Esophagus squamous epithelium (tissue), 5 donors: ENCODE measurements at places on chromosomes 3 and 15.

GRCh38 chr3:159258934-159259333 lies 457.1 kb downstream of the MFSD1 start:
- no peaks in the 10 kb centered on the region for H3K4me1 ChIP-seq
- H3K27me3 ChIP-seq = no peaks in the 10 kb centered on the region
- no peak for DNase-seq
- no peaks in the 10 kb centered on the region for H3K36me3 ChIP-seq

DNA sequence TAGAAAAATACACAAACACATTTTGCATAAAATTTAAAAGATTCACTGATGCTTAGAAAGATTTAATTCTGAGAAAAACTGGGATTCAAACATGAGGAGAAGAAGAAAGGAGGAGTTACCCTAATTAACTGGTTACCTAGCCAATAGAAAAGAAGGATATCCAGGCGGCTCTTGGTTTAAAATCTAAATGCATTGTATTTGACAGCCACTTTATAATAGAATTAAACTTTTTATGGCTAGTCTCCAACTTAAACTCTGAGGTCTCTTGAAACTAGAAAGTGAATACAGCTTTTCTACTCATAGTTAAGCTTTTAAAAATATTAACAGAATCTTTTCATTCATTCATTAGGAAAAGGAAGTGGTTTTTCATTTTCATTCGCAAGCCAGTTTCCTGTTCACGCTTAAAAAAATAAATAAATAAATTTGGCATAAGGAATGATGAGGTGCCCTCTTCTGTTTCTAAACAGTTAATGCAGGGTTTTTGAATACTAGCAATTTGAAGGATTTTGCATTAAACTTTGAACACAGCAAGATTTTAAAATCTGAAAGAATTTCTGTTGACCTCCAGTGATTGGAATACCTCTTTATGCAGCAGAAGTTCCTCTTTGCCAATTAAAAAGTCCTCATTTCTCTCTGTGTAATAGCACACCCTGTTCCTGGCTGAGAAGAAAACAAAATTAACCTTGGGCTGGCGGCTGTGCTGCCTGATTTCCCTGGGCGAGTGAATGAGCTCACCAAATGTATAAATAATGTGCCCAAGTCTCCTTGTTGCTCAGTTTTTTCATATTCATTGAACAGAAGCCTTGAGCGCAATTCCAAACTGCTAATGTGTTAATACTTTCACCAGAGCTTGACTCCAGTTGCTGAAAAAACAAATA lies 105.1 kb downstream of the ZMAT3 start:
- no peak overlapping the region for H3K27ac ChIP-seq
- no peak for DNase-seq
- H3K4me3 ChIP-seq = no peak overlapping the region
- H3K36me3 ChIP-seq = no peaks in the 10 kb centered on the region
- H3K4me1 ChIP-seq = peaks cover 12% of the 10 kb centered on the region

GRCh38 chr3:86954747-86955146 lies 36.2 kb downstream of the VGLL3 start:
- no peaks in the 10 kb centered on the region for H3K4me1 ChIP-seq
- no peaks in the 10 kb centered on the region for H3K27me3 ChIP-seq
- no peaks in the 10 kb centered on the region for H3K36me3 ChIP-seq
- DNase-seq = no peak
- no peak overlapping the region for H3K4me3 ChIP-seq

GRCh38 chr3:186525369-186526255 lies 18.6 kb downstream of the CRYGS start:
- no peaks in the 10 kb centered on the region for H3K36me3 ChIP-seq
- no peaks in the 10 kb centered on the region for H3K4me1 ChIP-seq
- DNase-seq = no peak
- H3K27ac ChIP-seq = no peak overlapping the region

- H3K27ac ChIP-seq = no peak overlapping the region
- DNase-seq = no peak
- H3K4me1 ChIP-seq = peaks cover 3% of the 10 kb centered on the region
- H3K36me3 ChIP-seq = no peaks in the 10 kb centered on the region
- no peaks in the 10 kb centered on the region for H3K27me3 ChIP-seq
These were observed 47.1 kb upstream of the CTDSPL start for GRCh38 chr3:37814547-37814946.

DNA sequence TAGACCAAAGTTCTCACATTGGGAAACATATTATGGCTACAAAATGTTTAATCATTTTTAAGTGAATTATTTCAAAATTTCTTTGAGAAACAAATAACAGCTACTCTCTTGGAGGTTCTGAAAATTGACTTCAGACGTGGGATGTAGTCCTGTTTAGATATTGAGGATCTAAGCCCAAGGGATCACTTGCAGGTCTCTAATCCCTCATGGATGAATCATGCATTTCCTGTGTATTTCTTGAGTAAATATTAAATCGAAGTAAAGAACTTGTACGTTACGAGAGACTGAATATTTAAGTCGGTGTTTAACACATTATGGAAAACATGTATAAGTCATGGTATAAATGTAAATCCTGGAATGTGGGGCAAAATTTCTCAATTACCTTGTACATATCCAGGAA lies 119.8 kb downstream of the EPHA3 start:
- no peaks in the 10 kb centered on the region for H3K27me3 ChIP-seq
- no peak for DNase-seq
- no peaks in the 10 kb centered on the region for H3K36me3 ChIP-seq

GRCh38 chr3:24339266-24339825 lies 155.3 kb downstream of the THRB start:
- DNase-seq = no peak
- H3K4me3 ChIP-seq = no peak overlapping the region
- no peak overlapping the region for H3K27ac ChIP-seq

DNA sequence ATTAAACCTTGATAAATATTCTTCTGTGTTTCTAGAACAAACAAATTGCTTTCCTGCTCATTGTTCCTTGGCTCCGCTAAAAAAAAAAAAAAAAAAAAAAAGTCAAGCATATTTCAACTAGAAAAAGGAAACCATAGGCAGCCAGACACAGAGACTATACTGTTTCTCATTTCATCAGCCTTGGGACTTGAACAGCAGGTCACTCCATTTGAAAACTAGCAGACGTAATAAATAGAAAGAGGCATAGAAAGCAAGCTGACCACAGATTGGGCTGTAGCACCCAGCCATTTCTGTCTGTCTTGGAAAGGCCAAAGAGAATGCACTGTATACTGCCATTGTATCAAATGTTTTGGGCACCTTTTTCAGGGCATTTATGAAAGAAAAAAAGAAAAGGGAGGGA lies 697.1 kb downstream of the NLGN1 start:
- no peak for DNase-seq
- no peaks in the 10 kb centered on the region for H3K27me3 ChIP-seq
- H3K36me3 ChIP-seq = no peaks in the 10 kb centered on the region
- H3K27ac ChIP-seq = no peak overlapping the region
- peaks cover 4% of the 10 kb centered on the region for H3K4me1 ChIP-seq
